Stimulated activated CD8-positive, alpha-beta memory T cell treated with anti-CD3 and anti-CD28 coated beads, Interleukin-7, amount 100 ng/mL, for 1 hour (primary cell): ENCODE measurements at places on chromosomes 5 and 9.

GRCh38 chr9:110255463-110256379 is 586 bp downstream of the TXN start:
- no peak for DNase-seq

DNA sequence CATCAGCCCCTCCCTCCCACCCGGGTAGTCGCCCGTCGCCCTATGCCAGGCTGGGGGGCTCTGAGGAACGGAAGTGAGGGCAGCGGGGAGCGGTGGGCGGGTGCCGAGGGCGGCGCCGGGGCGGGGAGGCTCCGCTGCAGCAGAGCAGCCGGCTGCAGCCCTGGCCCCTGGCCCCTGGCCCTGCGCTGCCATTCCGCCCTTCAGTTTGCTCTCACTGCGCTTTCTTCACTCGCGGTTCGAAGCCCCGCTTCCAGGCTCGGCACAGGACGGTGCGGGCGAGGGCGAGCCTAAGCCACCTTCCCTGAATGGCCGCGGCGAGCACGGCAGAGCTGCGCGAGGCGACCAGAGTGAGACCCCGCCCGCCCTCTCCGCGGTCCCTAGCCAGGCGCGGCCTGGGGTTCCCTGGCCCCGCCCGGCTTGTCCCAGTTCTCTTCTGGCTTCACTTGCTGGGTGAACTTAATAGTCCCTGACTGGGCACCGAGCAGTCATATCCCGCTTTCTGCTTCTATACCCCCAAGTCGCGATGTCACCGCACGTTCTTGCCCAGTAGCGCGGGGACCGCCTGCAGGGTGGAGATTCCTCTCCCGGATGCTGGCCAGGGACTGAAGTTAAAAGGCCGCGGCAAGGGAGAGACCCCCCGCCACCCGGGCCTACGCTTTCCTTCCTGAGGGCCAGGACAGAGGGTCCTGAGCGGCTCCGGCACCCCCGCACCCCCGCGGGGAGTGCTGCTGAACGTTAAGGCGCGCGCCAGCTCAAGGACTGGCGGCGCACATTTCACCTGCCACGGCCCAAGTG is 623 bp upstream of the TRIM36 start:
- no peak for DNase-seq

- no peak for DNase-seq
Measured at GRCh38 chr5:115941051-115941675, 21.1 kb upstream of the LVRN start.

GRCh38 chr5:154498994-154499393 is 21.0 kb upstream of the HAND1 start:
- no peak for DNase-seq

DNA sequence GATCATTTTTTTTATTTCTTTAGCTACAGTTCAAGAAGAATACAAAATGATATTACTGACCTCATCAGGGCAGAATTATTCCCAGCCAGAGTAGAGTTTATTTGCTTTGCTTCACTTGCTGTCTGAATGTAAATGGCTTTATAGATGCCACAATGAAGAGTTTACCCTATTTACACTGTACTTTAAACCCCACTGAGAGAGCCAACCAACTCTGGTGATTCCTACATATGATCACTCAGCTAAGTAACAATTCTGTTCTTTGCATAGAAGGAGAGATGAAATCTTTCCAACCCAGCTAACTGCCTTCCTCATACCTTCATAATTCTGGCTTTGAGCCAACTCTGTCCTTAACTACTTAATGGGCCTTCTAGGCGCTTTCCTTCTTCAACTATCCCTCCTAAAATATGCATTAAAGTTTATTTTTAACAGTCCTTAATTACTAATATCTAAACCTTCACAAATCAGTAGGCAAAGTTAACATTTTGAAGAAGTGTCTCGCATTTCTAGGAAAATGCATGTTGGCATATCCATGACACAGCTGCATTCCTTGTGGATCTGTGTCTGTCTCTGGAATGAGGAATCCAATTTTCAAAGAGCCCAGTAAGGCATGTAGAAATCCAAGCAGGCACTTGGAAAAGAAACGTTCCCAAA is 284.8 kb upstream of the GRAMD2B start:
- DNase-seq, result no peak

GRCh38 chr5:80540691-80541090 is 29.4 kb downstream of the ANKRD34B start:
- no peak for DNase-seq

- no peak for DNase-seq
Measured at GRCh38 chr5:168123631-168124528, 167.6 kb upstream of the WWC1 start.

- DNase-seq, result no peak
Measured at GRCh38 chr5:112787261-112787660, 49.6 kb downstream of the APC start.

DNA sequence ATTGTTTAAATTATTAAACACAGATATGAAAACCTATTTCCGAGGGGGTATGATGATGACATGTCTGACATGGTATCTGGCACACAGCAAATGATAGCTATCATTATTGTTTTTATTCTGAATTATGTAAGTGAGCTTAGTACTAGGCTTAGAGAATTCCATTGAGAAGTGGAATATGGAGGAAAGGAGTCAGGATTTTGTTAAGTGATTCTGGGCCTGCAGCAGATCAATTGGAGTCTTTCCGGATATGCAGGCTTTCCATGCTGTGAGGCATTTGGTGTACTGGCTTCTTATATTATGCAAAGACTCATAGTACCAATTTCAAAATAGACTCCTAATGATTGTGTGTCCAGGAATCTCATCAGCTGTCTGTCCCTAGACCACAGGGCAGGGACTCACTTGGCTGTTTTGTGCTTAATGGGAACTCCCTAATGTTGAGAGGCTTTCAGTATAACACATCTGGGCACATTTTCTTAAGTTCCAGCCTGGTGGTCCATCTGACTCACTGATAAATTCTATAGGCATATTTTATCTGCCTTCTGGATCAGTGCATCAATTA is 180.0 kb upstream of the KLF9 start:
- no peak for DNase-seq

DNA sequence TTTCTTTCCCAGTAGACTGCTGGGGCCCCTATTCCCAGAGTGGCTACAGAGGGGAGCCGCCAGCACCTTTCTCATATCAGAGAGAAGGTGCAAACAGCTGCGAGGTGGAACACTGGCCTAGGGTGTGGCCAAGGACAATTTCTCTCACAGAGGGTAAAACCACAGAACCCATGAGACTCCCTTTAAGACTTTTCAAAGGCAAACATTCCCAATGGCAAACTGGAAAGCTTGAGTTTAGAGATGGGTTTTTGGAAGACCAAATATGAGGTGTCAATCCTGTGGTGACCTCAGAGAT is 335.1 kb upstream of the PIK3R1 start:
- no peak for DNase-seq

- DNase-seq, result no peak
Measured at GRCh38 chr9:21153336-21154017, 11.8 kb upstream of the IFNW1 start.

GRCh38 chr5:115490596-115490995 is 54.0 kb downstream of the FEM1C start:
- no peak for DNase-seq

GRCh38 chr5:134958755-134959154 is 9.0 kb upstream of the CATSPER3 start:
- DNase-seq, result no peak

- no peak for DNase-seq
Measured at GRCh38 chr5:156119692-156120091, 207.3 kb upstream of the SGCD start.

DNA sequence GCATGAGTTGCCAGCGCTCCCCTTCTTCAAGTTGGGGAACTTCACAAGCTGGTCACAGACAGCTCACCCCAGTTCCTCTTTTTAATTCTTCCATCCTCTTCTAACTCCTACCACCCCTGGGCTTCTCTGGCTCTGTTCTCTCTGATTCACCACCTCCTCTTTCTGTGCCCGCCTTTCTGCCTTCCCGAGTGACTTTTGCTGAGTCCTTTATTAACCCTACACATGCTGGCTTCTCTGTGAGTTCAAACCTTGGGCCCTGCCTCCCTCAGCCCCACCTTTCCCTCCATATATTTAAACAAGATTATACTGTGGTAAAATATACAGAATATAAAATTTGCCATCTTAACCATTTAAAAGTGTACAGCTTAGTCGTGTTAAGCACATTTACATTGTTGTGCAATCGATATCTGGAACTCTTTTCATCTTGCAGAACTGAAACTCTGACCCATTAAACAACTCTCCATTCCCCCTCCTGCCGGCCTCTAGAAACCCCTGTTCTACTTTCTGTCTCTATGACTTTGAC is 32.0 kb downstream of the SLC46A2 start:
- no peak for DNase-seq
